ENCODE measurements at places on chromosomes 2 and 18.

DNA sequence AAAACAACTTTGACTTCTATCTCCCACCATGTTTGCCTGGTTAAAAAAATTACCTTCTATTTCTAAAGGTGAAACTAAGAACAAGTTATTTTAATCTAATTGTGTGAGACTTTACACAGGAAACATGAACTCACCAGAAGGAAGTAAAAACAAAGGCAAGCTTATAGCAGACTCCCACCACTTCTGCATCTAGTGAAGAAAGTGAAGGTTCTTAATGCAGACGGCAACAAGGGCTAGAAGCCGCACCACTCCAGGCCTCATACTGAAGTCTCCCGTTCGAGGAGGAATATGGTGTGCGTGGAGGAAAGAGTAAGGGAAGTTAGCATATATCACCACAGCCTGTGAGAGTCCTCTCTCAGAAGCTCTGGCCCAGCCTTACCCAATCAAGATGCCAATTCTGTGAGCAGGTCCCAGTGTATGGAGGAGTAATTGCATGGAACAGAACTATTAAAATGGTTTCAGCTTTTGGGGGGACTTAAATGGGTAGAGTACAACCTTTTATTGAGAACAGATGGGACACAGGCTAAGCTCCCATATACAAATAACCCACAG is 958.7 kb downstream of the BCL11A start:
- DNase-seq = no peak

GRCh38 chr2:203327901-203328759 is at the start of gene ABI2:
Gene ABI2, plus strand, starts transcription at chr2:203328394. Its CDS starts 121 bp downstream, at chr2:203328515.
- DNase-seq = peak; percentile 88

- DNase-seq = no peak
Measured at GRCh38 chr2:46711156-46711555, 204.4 kb downstream of the MCFD2 start.

GRCh38 chr18:67510831-67511230 is 5.7 kb downstream of the DSEL start:
- no peak for DNase-seq

DNA sequence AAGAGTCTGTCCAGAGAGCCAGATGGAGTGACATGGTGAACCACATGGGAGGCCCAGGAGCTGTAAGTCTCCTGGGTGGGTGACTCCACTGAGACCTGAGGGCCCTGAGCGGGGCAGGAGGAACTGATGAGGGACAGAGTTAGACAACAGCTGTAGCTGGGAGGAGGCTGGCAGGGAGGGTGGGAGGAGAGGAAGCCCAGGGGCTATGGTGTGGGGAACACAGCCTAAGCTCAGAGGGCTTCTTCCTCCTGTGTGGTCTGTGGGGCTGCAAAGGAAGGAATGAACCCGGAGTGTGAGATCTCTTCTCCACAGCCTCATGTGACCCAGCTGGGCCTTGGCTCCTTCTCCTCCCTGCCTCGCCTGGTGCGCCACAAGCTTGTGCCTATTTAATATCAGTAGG is 395.6 kb upstream of the HS6ST1 start:
- DNase-seq = no peak

DNA sequence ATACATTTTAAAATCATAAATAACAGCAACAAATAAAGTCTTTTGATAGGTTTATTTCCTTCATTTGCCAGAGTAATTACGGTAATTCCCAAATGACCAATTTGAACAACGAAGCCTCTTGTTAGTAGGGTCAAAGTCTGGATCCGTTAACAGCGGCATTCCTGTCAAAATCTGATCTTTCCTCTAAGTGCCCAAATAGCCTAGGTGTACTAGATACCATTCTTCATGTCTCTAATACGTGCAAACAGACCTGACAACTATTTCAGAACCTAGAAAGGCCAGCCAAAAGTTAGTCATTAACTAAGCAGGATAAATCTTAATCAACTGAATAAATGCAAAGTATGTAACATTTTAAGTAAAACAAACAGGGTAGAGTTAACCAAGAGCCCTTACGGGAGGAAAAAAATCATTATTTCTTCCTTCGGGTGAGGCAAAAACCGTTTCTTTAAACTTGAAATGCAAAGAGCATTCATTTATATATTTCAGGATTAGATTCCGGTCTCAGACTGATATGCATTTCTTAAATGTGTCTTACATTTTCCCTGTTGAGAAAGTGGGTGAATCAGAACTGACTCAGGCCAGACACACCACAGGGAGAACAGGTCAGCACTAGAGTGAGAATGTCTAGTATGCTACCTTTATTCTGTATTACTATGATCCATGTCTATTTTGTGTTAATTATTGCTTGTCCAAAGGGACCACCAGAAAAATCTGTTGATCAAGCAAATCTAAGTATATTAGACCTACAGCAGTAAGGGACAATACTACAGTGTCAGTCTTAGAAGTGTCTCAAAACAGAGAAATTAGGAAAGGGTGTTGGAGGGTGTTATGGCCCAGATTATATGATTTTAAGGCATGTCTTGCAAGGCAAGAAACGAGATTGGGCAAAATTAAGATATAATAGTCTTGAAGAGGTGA is 141.5 kb upstream of the NDUFV2 start:
- no peak for DNase-seq

DNA sequence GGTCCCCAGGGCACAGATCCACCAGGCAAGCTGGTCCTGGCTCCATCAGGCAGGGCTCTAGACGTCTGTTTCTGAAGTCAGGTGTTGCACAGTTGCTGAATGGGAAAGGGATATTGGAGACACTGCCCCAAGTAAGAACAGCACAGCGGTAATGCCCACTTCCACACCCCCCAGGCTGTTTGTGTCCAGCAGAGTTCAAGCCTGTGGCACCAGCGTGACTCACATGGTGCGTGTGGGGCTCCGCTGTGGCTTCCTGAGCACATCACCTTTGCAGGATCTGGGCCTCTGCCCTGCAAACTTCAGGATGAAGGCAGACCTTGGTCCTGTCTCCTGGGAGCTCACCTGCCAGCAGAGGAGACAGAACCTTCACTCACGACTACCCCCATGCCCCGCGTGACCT is 203.3 kb downstream of the TFCP2L1 start:
- DNase-seq = no peak

DNA sequence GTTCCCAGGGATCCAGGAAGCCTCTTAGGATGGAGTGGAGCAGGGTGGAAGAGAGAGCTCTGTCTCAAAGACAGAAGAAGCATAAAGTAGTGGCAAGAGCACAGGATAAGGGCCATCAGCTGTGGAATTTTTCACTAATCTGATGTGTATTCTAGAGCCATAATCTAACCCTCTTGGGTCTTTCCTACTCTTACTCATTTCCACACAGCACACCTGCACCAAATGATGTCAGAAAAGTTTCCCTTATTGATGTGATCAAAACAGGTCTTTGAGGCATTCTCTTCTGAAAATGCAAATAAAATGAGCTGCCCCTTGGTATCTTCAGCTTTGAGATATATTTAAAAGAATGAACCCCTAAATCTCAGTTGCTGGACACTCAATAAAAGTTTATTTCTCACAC is 415.1 kb upstream of the CHST9 start:
- no peak for DNase-seq

DNA sequence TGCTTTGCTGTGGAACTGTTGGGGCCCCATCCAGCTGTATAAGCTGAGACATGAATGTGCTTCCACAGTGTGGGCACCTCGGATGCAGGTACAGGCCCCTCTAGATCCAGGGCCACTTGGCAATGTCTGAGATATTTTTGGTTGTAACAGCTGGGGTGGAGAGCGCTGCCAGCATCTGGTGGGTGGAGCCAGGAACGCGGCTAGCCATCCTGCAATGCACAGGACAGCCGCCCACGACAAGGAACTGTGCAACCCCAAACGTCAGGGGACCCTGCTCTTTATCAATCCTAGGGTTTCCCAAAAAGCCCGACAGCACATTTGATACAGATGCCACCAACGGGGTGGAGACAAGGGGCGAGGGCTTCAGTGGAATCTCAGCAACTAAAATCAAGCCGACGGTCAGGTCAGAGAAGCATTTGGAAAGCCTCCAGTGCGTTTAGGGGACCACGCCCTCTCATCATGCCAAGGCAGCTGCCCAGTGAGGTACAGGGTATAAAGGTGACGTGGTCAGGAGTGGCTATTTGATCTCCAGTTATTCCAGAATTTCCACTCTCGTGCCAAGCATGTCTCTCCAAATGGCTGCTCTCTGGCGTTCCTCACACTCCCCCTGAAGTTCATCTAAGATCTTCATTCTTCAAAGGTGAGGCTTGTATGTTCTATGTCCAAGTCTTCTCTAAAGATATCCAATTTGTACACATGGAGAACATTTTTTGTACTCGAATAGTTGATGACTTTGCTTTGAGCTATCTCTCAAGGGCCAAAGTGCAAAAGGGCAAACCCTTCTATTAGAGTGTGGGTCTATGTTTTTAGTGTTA is 55.7 kb downstream of the LRRFIP1 start:
- no peak for DNase-seq

DNA sequence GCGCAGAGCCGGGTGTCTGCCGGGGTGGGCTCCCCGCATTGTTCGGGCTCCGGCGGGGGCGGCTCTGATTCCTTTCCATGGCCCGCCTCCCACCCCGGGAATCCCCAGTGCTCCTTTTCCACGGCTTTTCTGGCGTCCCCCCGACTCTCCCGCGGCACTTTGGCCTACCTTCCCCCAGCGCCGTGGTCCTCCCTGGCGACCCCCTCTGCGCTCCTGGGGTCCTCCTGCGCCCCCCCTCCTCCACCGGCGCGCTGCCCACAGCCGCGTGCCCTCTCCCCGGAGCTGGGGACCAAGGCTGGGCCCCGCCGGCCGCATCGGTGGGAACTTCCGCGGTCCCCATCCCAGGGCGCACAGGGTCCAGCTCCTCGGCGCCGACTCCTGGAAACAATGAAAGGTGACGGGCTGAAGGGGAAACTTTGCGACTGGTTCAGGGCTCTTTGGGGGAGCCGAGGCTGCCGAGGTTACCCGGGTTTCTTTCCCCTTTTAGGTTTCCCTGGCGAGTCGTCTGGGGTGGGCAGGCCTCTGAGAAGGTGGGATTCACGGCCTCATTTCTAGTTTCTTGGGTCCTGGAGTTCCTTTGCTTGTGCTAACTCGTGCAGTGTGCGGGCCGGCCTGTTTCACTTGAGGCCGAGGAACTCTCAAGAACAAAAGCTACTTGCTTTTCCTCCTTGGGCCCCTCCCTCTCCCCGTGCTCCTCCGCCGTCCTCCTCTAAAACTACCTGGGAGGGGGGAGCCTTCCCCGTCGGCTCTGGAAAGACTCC is 2.2 kb downstream of the TGIF1 start:
- DNase-seq = peak; percentile 18

DNA sequence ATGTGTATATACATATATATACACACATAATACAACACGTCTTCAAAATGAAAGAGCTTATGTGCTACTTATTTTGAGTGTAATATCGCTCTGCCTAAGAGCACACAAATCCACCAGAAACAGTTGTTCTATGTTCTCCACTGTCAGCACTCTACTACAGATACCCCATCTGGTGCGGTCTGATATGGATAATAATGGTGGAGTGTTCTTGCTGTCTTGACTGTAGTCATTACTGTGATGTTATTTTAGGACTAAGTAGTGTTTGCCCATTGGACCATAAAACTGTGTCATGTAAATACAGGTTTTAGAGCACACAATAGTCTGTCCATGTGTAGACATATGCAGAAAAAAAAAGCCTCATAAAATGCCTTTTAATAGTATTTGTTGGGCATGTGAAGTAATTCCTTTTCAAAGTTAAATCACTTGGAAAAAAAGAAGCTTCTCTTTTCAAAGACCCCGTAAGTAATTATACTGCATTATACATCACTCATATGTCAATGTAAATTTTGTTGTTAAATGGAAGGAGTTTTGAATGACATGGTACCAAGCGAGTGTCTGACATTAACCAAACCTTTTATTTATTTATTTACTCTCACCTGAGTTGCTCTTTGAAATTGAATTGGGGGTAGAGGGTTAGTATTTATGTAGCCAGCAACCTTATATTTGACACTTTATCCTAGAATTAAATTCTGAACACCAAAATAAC is 1249.2 kb upstream of the ZEB2 start:
- no peak for DNase-seq

DNA sequence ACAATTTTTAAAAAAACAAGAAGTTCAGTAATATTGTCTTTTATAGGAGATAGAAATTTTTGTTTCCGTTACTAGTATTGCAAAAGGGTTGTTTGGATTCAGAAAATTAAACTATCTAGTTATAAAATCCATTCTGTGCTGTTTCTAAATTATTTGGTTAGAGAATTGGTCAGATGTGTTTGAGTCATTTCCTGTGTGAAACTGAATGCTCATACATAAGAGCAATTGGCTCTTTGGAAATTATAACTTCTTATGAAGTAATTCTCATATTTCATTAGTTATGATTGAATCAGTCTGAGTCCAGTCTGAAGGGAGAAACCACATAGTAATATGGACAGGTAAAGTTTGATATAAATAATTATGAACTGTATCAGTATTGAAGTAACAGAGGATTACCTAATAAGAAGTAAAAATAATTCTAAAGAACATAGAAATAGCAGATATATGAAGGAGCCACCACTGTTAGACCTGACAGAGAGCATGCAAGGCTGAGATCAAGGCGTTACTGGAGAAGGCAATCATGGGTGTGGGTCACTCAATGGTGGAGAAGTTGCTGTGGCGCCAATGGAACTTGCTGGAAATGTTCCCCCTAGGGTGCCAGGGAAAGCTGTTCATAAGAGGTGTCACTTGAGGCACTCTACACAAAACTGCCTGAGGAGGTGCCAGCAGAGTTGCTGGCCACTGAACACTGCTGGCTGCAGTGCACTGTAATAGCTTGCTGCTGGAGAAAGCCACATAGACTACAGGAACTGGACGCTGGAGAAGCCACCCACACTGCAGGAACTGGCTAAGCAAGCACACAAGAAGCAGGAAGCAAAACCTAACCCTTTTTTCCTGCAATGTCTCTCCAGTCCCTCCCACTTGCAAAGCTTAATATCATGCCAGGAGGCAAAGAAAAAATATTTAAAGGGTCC is 18.0 kb upstream of the FAP start:
- peak; percentile 9 for DNase-seq

DNA sequence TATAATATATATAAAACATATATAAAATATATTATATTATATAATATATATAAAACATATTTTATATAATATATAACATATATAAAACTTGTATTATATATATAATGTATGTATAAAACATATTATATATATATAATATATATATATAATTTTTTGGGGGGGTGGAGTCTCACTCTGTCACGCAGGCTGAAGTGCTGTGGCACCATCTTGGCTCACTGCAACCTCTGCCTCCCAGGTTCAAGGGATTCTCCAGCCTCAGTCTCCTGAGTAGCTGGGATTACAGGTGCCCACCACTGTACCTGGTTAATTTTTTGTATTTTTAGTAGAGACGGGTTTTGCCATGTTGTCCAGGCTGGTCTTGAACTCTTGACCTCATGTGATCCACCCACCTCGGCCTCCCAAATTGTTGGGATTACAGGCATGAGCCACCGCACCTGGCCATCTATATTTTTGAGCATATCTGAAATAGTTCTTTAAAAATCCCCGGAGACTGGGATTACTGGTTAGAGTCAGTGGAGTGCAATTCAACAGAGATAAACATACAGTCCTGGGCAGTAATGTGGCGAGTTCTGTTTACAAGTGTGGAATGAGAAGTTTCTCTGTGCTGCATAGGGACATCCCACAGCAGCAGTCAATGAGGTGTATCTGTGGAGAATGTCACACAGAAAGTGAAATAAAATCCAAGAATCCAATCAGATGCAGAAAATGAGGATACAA is 208.4 kb downstream of the MYCN start:
- DNase-seq = no peak

Data from GM10248 (cell line).